ENCODE measurements at places on chromosomes 6 and 20.

DNA sequence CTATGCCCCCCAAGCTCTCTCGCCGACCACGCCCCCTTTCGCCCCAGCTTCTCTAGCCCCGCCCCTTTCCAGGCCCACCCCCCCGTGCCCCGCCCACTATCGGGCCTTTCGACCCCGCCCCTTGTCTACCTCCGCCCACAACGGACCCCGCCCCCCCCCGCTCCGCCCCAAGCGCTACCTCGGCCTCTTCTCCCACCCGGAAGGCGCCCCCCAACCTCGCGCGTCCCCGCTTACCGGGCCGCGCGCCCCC is 200 bp downstream of the ZBTB22 start:
- no peak for DNase-seq

DNA sequence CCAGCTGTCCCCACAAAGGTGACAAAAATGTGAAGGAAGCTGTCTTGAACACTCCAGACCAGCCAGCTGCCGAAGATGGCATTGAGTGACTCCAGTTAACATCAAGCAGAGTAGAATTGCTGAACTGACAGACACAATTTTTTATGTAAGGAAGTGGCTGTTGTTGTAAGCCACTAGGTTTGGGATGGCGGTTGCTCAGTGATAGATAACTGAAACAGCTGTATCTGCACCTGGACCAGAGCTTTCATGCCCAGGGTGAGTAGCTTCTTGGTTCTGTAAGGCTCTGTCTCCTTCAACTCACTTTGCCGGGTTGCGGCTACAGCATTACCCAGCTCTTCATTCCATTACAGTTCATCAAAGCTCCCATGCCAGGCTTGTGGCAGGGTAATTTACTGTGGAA is 49.7 kb upstream of the DDR1 start:
- DNase-seq = no peak

DNA sequence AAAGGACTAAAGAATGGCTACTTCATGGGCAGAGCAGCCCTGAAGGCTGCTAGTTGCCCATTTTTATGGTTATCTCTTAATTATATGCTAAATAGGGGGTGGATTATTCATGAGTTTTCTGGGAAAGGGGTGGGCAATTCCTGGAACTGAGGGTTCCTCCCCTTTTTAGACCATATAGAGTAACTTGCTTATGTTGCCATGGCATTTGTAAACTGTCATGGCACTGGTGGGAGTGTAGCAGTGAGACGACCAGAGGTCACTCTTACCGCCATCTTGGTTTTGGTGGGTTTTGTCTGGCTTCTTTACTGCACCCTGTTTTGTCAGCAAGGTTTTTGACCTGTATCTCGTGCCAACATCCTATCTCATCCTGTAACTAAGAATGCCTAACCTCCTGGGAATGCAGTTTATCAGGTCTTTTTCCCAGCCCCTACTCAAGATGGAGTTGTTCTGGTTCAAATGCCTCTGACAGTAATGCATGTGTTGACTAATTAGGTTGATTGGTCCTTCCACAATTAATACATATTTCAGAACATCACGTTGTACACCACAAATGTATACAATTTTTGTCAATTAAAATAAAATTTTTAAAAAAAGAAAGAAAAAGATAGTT is 139.5 kb downstream of the PDE7B start:
- DNase-seq = no peak

DNA sequence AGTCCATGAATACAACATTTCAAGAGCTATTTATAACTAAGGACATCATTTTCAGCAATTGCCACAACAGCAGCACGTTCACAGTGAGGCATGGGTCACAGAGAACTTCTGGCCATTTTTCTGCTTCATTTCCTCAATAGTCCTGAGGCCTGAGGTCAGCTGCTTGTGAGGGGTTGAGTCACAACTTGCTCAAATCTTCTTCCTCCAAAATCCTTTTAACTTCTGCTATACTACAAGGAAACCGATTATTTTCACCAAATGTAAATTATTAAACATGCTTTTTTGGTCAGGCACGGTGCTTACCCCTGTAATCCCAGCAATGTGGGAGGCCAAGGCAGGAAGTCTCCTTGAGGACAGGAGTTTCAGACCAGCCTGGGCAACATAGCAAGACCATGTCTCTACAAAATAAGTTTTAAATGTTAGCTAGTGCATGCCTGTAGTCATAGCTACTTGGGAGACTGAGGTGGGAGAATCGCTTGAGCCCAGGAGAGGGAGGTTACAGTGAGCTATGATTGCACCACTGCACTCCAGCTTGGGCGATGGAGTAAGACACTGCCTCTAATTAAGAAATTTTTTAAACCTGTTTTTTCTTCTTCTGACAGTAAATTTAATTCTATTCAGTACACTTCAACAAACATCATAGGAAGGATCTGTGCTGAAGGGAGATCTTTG is 11.1 kb upstream of the SLC16A10 start:
- DNase-seq = no peak

DNA sequence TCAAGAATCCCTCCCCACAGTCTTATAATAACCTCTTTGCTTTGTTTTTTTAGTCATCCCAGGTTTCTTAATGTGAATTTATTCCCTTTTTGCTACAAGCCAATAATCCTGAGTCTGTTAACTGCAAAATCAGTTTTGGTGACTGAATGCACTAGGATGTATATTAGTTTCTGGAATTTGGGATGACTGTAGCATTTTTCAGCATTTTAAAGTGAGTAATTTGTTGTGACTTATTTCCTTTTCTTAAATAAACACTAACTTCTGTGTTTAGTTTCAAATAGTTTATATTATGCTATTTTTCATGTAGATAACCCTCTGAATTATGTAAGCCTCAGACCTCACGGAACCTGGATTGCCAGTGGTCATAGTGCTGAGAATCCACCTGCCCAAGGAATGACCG is 5.5 kb downstream of the CST1 start:
- no peak for DNase-seq

DNA sequence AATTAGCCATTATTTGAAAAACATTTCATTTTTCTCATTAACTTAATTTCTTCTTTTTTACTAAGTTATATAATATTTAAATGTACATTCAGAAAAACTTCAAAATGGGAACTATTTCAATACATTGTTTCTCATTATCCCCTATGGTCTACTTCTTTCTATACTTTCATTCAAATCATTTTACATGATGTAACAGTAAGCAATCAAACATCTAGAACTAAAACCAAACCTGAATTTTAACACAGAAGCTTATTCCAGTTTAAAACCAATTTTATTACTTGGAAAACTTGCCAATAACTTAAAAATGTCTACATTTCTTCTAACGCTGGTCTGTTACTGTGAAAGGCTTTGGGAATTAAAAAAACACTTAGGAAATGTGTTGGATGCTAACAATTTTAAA is 4.6 kb upstream of the PRR18 start:
- DNase-seq = no peak

DNA sequence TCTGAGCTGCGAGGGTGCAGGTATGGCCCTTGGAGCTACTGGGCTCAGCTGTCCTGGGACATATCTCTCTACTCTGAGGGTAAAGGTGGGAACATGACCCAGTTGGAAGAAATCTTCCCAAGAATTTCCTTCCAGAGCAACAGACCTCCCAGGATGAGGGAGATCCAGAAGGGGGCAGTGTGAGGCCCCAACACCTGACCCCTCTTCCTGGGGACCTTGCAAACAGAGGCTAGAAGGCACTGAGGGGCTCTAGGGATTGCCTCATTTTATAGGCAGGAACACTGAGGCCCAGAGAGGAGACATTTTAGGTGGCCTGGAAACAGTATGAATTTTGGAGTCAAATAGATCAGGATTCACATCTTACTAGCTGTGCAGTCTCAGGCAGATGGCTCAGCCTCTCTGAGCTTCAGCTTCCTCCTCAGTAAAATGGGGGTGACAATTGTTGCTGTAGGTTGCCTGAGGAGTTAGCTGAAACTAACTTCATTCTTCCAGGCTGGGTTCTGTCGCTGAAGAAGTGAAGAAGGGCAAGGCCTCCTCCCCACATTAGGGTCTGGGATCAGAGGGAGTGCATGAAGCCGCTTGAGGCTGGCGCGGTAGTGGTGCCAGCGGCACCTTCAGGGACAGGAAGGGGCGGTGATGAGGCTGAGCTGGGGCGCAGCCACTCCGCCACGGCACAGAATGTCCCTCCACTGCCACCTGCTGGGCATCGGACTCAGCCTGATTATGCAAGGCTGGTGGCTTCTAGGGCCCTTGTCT is 11.4 kb downstream of the KCNK17 start:
- peak; percentile 93 for DNase-seq

DNA sequence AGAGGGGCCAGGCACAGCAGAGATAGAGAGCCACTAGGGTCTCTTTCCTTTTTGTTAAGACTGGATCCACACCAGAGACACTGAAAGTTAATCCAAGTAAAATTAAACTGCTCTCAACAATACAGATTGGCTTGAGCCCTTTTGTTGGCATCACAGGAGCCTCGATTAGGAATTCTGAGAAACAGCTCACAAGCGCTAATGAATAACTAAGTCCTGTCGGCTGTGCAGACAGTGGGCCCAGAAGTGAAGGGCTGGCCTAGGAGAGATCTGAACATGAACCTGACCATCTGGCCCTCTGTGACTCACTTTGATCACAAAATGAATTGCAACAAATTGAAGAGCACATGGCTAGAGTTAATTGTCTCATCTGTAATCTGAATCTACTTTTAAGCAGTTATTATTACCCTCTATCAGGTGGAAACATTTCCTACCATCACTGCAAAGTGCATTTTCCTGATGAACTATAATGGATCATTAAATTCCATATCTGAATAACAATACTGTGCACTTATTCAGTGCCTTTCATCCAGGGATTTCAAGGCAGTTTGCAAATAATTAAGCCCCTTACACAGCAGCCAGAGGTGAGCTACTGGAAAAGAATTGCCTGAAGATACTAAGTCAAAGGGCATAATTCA is 3.2 kb downstream of the BACH2 start:
- no peak for DNase-seq

- DNase-seq = no peak
Measured at GRCh38 chr6:79127660-79128059, 49.6 kb upstream of the PHIP start.

Data from activated T-cell treated with anti-CD3 and anti-CD28 coated beads, Interleukin-2, amount 50 U/mL, for 48 hours (primary cell).